Activated naive CD8-positive, alpha-beta T cell treated with anti-CD3 and anti-CD28 coated beads, Interleukin-2, amount 10 ng/mL, durations not matched to agents 7 days and 5 days (primary cell): ENCODE measurements at places on chromosomes 11 and 22. TPM values are rescaled to one million over a fixed set of nuclear protein-coding genes. Genes with fewer than 3 reads are reported as not detected.
A peak's percentile ranks its signal among the peaks of the same experiment; 100 is the strongest.

Gene CAVIN3
- 1.4 TPM for total RNA-seq

GRCh38 chr11:94593030-94593429 lies 25.9 kb downstream of the PIWIL4 start:
- no peak for DNase-seq
- H3K27ac ChIP-seq, result no peak overlapping the region
- no peak overlapping the region for H3K4me3 ChIP-seq

Gene PSMA1
- total RNA-seq, result 189 TPM

DNA sequence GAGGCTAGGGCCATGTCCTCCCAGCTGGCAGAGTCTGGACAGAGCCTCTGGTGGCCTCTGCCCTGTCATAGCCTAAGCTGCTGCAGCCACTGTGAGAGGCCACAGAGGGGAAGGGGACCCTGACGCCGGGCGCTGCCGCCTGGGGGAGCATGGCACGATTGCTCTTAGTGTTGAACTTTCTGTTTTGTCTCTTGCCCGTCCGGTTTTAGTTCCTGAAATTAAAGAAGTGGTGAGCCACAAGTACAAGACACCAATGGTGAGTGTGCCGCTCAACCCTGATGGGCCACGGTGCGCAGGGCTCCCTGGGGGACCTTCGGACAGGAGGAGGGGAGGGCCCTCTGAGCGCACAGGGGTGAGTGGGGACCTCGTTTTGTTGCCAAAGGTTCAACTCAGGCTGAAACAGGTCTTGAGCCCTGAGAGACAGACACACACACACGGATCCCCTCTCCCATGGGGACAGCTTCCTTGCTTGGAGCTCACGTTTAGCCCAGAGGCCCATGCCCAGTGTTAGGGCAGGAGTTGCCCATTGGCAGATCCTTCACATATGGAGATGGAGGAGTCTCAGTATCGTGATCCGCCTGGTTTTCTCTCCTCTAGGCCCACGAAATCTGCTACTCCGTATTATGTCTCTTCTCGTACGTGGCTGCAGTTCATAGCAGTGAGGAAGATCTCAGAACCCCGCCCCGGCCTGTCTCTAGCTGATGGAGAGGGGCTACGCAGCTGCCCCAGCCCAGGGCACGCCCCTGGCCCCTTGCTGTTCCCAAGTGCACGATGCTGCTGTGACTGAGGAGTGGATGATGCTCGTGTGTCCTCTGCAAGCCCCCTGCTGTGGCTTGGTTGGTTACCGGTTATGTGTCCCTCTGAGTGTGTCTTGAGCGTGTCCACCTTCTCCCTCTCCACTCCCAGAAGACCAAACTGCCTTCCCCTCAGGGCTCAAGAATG lies 23.8 kb downstream of the MYBPC3 start:
- H3K4me1 ChIP-seq, result no peaks in the 10 kb centered on the region
- peaks cover 21% of the 10 kb centered on the region for H3K36me3 ChIP-seq
- H3K4me3 ChIP-seq, result no peak overlapping the region
- DNase-seq, result no peak
- no peaks in the 10 kb centered on the region for H3K27me3 ChIP-seq
- H3K27ac ChIP-seq, result peak overlapping the region; percentile 32

Gene MS4A3
- not detected for total RNA-seq

DNA sequence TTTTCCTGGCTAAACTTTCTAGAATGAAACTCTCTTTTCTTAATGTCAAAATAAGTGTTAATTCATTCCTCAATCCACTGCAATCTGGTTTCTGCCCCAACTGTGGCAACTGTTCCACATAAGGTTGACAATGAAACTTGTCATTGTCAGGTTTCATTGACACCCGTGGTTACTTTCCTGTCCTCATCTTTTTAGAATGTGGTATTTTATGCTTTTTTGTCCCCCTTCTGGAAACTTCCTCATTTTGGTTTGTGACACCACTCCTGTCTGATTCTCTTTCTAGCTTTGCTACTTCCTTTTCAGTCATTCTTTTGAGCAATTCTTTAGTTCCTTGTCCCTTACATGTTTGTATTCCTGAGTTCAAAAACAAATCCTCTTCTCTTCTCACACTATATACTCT lies 7.5 kb upstream of the PDE3B start:
- H3K4me3 ChIP-seq, result peak overlapping the region; percentile 47
- peaks cover 48% of the 10 kb centered on the region for H3K4me1 ChIP-seq
- no peaks in the 10 kb centered on the region for H3K27me3 ChIP-seq
- peaks cover 44% of the 10 kb centered on the region for H3K36me3 ChIP-seq

Gene SNX32
- 3.6 TPM for total RNA-seq

Gene CFAP300
- not detected for total RNA-seq

Gene WNT7B
- total RNA-seq, result not detected

Gene BRSK2
- total RNA-seq, result 0.36 TPM

- no peaks in the 10 kb centered on the region for H3K27me3 ChIP-seq
- no peak overlapping the region for H3K4me3 ChIP-seq
- H3K36me3 ChIP-seq, result no peaks in the 10 kb centered on the region
- no peak overlapping the region for H3K27ac ChIP-seq
These were observed 1.4 kb upstream of the MOB2 start for GRCh38 chr11:1487851-1488574.

Gene ADAMTS8
- total RNA-seq, result not detected

GRCh38 chr22:40426594-40427333 lies 56.4 kb downstream of the SGSM3 start:
- H3K4me3 ChIP-seq, result no peak overlapping the region
- H3K27me3 ChIP-seq, result no peaks in the 10 kb centered on the region
- no peak for DNase-seq

Gene KCNJ4
- not detected for total RNA-seq

Gene ANO3
- not detected for total RNA-seq

- H3K27ac ChIP-seq, result no peak overlapping the region
- DNase-seq, result no peak
- H3K4me1 ChIP-seq, result no peaks in the 10 kb centered on the region
These were observed 60.5 kb downstream of the COMMD9 start for GRCh38 chr11:36228689-36229088.

DNA sequence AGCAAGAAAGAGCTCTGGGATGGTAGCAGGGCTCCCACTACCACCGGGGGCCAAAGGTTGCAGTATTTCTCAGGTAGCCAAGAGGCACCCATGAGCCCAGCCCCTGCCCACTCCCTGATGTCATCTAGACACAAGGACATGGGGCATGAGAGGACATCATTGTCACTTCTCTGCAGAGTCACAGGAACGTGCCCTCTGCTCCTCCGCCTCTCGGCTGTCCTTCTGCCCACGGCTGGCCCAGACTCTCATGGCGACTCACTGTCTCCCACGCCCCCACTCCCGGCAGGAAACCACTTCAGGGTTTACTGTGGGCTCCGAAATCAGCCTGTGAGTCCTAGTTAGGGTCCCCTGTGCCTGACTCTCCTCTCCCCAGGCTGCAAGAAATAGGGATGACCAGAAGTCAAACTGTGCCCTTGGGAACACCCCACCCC lies 1.8 kb upstream of the GAL start:
- no peaks in the 10 kb centered on the region for H3K36me3 ChIP-seq
- H3K4me3 ChIP-seq, result no peak overlapping the region
- peaks cover 48% of the 10 kb centered on the region for H3K27me3 ChIP-seq

Gene XKR3
- total RNA-seq, result not detected

GRCh38 chr11:32200136-32200847 lies 109.4 kb downstream of the RCN1 start:
- H3K36me3 ChIP-seq, result no peaks in the 10 kb centered on the region
- no peak overlapping the region for H3K4me3 ChIP-seq
- no peak for DNase-seq
- no peaks in the 10 kb centered on the region for H3K4me1 ChIP-seq
- H3K27me3 ChIP-seq, result peaks cover 3% of the 10 kb centered on the region
- no peak overlapping the region for H3K27ac ChIP-seq

GRCh38 chr11:130710497-130711012 lies 205.7 kb downstream of the SNX19 start:
- no peak overlapping the region for H3K4me3 ChIP-seq
- no peak overlapping the region for H3K27ac ChIP-seq
- H3K36me3 ChIP-seq, result no peaks in the 10 kb centered on the region
- H3K4me1 ChIP-seq, result no peaks in the 10 kb centered on the region

Gene TRIM51
- not detected for total RNA-seq

GRCh38 chr11:129484068-129484467 lies 108.4 kb downstream of the BARX2 start:
- H3K4me3 ChIP-seq, result no peak overlapping the region
- DNase-seq, result no peak
- H3K27ac ChIP-seq, result no peak overlapping the region

DNA sequence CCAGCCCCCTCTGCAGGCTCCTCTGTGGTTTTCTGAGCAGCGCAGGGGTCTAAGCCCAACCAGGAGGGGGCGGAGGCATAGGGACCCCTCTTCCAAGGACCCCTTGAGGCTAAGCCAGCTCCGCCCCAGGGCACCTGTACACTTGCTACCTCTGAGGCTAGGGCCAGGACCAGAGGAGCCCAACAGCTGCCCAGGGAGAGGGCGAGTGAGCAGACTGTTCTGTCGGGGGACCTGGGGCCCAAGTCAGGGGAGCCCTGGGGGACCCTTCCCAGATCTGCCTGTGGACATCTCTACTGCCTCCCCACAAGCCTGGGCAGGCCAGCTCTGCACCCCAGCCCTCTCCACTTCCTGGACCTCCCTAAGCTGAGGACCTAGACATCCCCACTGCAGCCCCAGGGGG lies 1.8 kb downstream of the B4GALNT4 start:
- H3K4me1 ChIP-seq, result peaks cover 10% of the 10 kb centered on the region
- DNase-seq, result no peak
- no peaks in the 10 kb centered on the region for H3K36me3 ChIP-seq

DNA sequence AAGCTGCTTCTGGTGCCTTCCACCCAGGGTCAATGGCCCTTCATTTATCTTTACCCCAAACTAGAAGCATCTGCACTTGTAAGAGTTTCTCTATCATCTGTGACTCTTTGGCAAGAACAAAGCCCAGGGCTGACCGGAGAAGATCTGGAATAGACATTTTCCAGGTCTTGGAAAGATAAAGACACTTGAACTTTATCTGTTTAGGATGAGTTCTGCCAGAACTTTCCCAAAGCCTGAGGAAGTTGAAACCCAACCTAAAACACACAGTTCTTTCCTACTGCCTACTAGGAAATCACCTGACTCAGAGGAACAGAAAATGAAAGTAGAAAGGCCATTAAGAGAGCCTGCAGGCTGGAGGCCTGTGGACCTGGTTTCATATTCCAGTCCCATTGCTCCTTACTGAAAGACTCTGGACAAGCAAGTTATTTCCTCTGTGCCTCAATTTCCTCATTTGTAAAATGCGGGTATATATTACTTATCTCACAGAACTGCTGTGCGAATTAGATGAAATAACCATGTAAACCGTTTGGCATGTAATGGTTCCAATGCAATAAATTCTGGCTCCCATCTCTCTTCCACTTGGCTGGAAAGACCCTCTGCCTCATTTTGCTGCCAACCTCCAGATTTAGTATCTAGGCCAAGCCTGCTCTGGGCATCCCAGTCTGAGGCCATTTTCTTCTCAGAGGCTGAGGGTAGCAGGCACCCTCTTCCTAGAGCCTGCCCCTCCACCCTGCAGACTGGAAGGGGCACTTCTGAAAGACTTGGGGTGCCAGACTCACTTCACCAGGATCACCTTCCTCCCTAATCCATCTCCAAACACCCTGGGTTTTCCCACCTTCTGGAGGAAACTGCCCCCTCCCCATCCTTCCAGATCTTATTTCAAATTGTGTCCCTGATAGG lies 1.2 kb downstream of the UBE2L6 start:
- peaks cover 28% of the 10 kb centered on the region for H3K36me3 ChIP-seq
- H3K27ac ChIP-seq, result peak overlapping the region; percentile 96
- peak; percentile 52 for DNase-seq
- no peaks in the 10 kb centered on the region for H3K27me3 ChIP-seq

- no peak overlapping the region for H3K27ac ChIP-seq
- H3K27me3 ChIP-seq, result peaks cover 5% of the 10 kb centered on the region
- peaks cover 2% of the 10 kb centered on the region for H3K4me1 ChIP-seq
- no peak for DNase-seq
- H3K36me3 ChIP-seq, result no peaks in the 10 kb centered on the region
- no peak overlapping the region for H3K4me3 ChIP-seq
These were observed 7.5 kb upstream of the SYT8 start for GRCh38 chr11:1827095-1827813.

Gene FGF4
- total RNA-seq, result not detected

Gene GDPD4
- total RNA-seq, result not detected

DNA sequence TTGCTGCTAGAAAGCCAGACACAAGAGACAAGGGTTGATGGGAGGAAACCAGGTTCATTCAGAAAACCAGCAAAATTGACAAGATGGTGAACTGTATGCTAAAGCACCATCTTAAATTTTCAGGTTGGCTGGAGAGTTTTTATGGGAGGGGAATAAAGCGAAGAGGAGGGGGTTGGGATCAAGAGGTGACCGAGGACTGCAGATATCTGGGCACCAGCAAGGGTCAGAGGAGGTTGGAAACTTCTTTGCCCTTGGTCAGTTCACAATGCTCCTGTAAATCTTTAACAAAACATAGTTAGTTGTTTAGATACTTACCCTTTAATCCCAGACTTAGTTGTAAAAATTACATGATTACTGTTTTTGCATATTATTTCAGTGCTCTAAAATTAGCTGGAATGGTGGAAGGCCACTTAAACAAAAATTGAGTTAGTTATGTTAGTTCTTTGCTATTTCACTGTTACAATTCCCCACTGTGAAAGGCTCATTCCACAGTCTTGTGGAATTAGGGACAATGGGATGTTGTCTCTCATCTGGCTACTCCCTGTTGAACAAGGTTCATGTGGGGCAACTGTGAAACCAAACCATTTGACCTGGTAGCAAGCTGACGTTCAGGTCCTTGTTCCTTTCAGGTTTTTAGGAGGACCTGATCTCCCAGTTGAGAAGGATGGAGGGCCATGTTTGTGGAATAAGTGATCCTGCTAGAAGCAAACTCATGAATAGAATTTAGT lies 30.6 kb upstream of the QSER1 start:
- no peaks in the 10 kb centered on the region for H3K4me1 ChIP-seq
- peaks cover 28% of the 10 kb centered on the region for H3K27me3 ChIP-seq
- no peak overlapping the region for H3K27ac ChIP-seq
- H3K4me3 ChIP-seq, result no peak overlapping the region
- DNase-seq, result no peak
- no peaks in the 10 kb centered on the region for H3K36me3 ChIP-seq

GRCh38 chr11:70139785-70140410 lies 61.8 kb downstream of the ANO1 start:
- no peak for DNase-seq
- no peak overlapping the region for H3K4me3 ChIP-seq
- peaks cover 34% of the 10 kb centered on the region for H3K27me3 ChIP-seq
- H3K4me1 ChIP-seq, result no peaks in the 10 kb centered on the region
- H3K36me3 ChIP-seq, result no peaks in the 10 kb centered on the region

Gene SLC5A1
- total RNA-seq, result not detected

GRCh38 chr11:77400775-77401449 lies 73.0 kb downstream of the PAK1 start:
- H3K27me3 ChIP-seq, result no peaks in the 10 kb centered on the region
- DNase-seq, result no peak
- H3K4me1 ChIP-seq, result peaks cover 28% of the 10 kb centered on the region

DNA sequence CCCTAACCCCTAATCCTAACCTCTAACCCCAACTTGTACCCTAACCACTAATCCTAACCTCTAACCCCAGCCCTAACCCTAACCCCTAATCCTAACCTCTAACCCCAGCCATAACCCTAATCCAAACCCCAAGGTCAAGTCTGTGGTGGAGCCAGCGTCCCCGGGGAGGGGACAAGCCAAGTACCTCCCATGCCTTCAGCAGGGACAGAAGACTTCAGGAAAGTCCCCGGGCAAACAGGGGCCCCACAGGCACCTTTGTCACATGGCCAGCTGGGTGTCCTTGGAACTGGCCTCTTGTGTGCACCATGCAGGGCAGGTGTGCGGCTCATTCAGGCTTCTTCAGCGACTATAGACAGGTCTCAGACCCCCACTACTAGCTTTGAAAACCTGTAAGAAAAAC lies 555.8 kb downstream of the BRD1 start:
- peaks cover 2% of the 10 kb centered on the region for H3K4me1 ChIP-seq
- H3K27me3 ChIP-seq, result peaks cover 29% of the 10 kb centered on the region
- H3K4me3 ChIP-seq, result no peak overlapping the region
- no peaks in the 10 kb centered on the region for H3K36me3 ChIP-seq
- H3K27ac ChIP-seq, result no peak overlapping the region
- no peak for DNase-seq
